ENCODE measurements at places on chromosomes 1 and 21.

DNA sequence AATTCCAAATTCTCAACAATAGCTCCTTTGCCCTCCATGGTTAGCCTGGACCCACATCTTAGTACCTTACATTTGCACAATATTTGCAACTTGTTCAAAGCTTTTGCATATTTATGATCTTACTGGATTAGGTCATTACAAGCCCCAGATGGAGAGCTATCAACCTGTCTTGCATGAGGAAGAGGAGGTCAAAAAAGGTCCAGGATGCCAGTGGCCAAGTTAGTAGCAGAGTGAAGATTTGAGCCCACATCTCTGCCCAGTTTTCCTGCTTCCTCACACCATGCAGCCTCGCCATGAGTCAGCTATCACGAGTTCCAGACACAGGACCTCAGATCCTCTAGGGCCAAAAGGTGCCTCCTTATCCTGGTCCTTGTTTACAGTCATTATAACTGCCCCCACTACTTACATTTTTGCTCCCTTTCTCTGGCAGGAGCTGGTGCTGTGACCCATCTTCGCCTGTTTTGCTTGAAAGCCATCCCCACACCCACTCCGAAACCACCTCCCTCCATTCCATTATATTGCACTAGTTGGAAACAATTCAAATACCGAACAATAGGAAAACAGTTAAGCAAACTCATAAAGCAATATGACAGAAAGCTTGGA, 5.0 kb upstream of the AHCYL1 start:
- DNase-seq = no peak

- no peak for DNase-seq
Measured at GRCh38 chr1:185917646-185918045, 183.5 kb downstream of the HMCN1 start.

- DNase-seq = no peak
Measured at GRCh38 chr1:58035523-58035922, 511.0 kb downstream of the OMA1 start.

DNA sequence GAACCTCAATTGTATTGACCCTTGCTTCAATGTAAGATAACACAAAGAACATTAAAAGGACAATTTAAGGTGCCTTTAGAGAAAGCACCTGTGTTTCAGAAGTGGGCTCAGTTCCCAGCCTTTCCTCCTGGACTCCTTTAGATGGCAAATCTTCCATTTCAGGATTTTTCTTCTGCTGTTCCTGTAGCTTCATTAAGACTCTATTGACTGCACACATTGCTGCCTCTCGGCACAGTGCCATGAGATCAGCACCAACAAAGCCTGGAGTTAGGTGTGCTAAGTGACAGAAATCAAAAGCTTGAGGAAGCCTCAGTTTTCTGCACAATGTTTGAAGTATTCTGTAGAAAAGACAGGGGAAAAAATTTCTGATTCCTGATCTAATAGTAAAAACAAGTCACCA, 40.6 kb downstream of the NVL start:
- DNase-seq = no peak

DNA sequence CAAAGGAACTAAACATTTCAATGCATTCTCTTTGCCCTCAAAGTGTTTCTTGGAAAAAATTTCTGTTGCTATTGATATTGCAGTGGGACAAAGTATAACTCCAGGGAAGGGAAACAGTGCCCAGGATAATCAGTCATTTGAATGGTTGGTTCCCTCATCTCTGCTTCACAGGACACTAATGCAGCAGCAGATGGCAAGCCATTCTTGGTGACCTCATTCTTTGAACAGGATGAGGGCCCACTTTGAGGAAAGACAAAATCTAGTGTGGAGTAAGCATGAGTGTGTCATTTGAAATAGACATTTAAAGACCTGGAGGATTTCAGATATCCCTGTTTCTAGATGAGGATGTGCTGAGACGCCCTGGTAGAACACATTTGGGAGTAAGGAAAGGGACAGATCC, 32.3 kb downstream of the CHRM3 start:
- DNase-seq = no peak

DNA sequence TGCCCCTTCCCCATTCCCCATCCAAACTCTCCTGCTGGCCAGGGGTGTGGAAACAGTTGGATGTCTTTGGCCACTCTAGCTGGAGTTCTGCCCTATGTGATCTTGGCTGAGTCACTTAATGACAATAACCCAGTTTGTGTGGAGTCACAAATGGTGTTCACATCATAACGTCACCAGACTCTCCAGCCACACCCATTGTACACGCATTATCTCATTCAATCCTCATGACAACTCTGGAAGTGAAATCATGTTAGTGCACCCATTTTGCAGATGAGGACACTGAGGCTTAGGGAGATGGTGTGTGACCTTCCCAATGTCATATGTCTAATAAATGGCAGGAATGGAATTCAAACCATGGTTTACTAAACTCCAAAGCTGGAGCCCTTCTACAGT, 1.2 kb upstream of the CDA start:
- DNase-seq = no peak

DNA sequence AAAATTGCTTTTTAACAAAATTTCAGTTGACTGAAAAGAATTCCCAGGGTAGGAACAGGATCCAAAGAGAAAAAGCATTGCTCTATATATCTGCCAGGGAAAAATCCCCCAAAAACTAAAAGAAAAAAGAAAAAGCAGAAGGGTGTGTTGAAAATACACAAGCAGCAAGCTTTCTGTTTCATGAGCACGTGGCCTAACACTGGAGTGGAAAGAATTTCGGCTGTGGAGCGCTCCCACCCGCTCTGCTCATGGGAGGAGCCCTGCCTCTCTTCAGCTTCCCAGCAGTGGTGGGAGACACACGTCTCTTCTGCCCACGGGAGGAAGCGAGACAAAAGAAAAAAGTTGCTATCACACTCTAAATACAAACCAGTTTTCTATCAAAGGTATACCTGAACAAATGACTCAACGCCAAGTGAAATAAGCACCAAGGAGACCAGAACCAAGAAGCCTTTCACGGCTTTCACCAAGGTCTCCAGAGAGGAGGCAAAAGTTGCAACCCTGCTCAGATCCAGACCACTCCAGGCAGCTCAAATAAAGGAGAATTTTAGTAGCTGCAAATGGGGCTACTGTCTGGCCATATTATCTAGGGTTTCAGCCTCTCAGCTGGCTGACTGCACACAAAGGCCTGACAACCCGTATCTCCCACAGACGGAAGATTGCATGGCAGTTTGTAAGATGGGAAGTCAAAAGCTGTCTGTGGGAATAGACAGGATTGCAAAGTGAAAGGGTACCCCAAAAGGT, 29.5 kb upstream of the ZNF496 start:
- DNase-seq = no peak

- no peak for DNase-seq
Measured at GRCh38 chr1:85581802-85582686, 1.5 kb downstream of the CCN1 start.

DNA sequence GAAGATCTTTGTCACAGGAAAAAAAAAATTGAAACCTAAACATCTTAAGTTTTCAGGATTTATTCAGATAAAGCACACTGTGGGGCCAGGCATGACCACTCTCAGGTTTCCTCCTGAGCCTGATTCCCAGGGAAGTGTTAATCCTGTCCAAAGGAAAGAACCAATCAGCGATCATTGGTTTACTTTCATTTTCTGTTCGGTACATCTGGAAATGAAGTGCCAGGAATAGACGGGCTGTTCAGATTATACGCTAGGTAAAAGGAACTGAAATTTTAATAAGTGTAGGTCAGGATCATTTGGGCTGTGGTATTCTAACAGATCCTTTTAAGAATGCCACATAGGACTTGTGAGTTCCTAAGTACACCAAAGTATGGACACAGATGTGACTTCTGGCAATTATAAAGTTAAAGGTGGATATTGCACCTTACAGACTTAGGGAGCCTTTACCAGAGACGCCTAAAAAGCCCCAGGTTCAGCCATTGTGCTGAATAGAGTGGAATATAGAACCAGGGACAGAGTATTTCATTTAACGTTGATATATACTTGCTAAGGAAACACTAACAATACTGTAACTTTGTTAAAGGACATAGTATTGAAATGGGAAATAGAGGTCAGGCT, 9.3 kb upstream of the CACYBP start:
- no peak for DNase-seq

DNA sequence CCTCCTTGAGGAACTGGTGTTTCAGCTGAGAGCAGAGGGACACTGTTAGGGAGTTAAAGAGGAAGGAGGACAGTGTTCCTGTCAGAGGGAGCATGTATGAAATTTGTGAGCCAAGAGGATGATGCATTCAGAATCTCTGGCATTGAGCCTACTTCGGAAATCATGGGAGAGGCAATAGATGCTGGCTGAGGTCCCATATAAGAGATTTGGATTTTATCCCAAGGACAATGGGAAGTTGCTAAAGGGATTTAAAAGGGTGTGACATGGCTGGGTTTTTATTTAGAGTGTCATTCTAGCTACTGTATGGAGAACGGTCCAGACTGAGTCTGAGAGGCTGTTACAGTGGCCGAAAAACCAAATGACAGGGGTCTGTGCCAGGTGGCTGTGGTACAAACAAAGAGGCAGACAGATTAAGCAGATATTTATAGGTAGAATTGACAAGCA, 403.2 kb upstream of the B3GALT2 start:
- DNase-seq = no peak

GRCh38 chr1:52288286-52288685, 77.7 kb downstream of the CC2D1B start:
- no peak for DNase-seq

- peak; percentile 58 for DNase-seq
Measured at GRCh38 chr1:77370583-77371306, 88.9 kb downstream of the AK5 start.

DNA sequence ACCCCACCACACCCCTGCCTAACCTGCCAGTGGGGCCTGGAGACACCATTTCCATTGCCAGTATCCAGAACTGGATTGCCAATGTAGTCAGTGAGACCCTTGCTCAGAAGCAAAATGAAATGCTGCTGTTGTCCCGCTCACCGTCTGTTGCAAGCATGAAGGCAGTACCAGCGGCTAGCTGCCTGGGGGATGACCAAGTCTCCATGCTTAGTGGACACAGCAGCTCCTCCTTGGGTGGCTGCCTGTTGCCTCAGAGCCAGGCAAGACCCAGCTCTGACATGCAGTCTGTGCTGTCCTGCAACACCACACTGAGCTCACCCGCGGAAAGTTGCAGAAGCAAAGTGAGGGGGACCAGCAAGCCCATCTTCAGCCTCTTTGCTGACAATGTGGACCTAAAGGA, 33.4 kb downstream of the STYXL2 start:
- no peak for DNase-seq
